ENCODE measurements at places on chromosomes 6 and 20.

- no peak for DNase-seq
Measured at GRCh38 chr6:13261464-13261994, 66.8 kb downstream of the TBC1D7 start.

GRCh38 chr6:127341471-127342202 lies 1.8 kb downstream of the ECHDC1 start:
- no peak for DNase-seq

DNA sequence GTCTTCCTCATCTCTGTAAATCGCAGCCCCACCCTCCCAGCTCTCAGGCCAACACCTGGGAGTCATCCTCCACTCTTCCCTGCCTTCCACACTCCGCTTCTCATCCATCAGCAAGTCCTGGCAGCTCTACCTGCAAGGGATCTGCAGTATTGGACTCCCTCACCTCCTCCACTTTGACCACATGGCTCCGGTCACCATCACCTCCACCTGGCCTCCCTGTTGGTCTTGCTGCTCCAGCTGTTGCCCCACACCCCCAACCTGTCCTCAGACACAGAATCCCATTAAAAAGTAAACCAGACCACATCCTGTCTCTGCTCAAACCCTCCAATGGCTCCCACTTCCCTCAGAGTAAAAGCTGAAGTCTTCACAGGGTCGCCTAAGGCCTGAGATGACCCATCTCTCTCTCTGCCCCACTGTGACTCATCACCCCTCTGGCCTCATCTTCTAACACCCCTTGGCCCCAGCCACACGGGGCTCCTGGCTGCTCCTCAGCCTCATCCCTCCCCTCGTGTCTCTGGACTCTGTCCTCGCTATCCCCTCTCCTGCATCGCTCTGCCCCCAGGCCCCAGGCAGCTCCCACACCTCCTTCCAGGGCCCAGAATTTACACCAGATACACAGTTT lies 185.1 kb upstream of the SULF2 start:
- DNase-seq = no peak

DNA sequence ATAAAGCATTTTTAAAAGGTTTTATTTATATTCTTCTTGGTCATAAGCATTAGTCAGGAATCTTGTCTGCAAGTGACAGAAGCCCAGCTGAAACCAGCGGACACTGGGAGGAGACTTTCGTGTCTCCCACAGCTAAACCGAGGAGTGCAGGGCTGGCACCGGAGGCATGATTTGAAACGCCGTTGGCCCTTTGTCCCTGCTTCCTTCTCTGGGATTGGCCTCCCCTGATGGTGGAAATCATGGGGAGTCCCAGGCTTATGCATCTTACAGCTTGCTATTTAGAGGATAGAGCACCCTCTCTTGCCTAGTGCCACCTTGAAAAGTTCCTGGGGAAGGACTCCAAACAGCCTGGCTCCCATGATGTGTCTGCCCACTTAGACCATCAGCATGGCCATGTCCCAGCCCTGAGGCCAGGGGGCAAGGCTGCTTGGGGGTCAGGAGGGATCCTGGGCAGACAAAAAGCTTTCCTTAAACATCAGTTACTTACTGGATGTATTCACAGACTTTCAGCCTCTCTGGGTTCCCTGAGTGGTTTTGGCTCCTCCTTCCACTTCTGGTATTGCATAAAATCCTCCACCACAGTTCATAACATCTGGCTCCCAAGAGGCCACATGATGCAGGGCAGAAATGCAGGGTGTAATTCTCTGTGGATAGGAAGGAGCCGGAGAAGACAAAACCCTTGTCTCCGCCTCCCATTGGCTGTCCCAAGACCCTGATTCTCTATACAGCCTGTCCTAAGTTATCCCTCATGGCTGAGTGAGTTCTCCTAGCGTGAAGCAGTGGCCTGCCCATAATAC lies 49.3 kb upstream of the INSM1 start:
- DNase-seq = no peak

DNA sequence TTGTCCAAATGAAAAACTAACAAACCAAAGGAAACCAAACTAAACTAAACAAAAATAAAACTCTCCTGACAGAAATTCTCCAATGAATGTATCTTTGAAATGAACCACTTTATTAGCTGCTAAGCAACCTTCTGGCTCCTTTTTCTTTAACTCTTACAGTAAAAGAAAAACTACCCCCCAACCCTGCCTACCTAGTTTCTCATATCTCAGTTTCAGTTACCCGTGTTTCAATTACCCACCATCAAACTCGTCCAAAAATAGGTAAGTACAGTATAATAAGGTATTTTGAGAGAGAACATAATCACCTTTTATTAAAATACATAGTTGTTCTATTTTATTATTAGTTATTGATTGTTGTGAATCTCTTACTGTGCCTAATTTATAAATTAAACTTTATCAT lies 177.4 kb upstream of the THEMIS start:
- DNase-seq = no peak

GRCh38 chr6:99602520-99603420 lies 3.9 kb upstream of the PRDM13 start:
- no peak for DNase-seq

GRCh38 chr6:39452306-39453145 lies 130.0 kb upstream of the KCNK16 start:
- peak; percentile 47 for DNase-seq

DNA sequence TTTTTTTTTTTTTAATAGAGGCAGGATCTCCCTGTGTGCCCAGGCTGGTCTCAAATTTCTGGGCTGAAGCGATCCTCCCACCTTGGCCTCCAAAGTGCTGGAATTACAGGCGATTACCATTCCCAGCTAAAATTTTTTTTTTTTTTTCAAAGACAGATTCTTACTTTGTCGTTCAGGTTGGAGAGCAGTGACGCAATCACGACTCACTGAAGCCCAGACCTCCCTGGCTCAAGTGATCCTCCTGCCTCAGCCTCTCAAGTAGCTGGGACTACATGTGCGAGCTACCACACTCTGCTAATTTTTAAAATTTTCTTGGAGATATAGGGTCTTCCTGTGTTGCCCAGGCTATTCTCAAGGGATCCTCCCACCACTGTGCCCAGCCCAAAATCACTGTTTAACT lies 58.0 kb upstream of the MYO6 start:
- no peak for DNase-seq

DNA sequence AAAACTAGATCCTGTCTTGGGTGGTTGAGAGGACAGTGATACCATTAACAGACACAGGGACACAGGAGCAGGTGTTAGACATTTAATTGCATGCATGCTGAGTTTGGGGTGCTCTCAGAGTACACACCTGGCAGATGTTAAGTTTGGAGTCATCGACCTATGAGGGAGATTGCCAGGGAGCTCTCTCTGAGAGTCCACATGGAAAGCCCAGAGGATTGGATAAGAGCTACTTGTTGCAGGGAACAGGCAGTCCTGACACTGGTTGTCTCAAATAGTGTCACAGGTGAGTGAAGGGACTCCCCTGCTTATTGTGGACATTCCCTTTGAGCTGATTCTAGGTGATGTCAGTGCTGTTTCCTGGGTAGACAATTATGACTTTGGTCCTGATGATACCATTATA lies 3.1 kb downstream of the ATRN start:
- no peak for DNase-seq

DNA sequence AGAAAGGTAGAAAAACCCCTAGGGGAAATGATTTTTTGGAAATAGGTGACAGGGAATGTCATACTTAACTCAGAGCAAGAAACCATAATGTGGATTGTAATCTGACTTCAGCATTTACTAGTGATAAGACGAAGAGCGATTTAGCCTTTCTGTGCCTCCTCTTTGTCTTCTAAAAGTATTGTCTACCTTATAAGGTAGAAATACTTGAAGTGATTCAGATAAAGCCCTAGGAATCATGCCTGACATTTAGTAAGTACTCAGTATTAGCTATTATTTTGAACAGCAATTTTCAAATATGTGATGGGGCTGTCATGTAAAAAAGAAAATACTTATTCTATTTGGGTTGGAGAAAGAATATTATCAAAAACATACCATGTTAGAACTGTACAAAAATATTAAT lies 525.9 kb upstream of the EYS start:
- DNase-seq = no peak

DNA sequence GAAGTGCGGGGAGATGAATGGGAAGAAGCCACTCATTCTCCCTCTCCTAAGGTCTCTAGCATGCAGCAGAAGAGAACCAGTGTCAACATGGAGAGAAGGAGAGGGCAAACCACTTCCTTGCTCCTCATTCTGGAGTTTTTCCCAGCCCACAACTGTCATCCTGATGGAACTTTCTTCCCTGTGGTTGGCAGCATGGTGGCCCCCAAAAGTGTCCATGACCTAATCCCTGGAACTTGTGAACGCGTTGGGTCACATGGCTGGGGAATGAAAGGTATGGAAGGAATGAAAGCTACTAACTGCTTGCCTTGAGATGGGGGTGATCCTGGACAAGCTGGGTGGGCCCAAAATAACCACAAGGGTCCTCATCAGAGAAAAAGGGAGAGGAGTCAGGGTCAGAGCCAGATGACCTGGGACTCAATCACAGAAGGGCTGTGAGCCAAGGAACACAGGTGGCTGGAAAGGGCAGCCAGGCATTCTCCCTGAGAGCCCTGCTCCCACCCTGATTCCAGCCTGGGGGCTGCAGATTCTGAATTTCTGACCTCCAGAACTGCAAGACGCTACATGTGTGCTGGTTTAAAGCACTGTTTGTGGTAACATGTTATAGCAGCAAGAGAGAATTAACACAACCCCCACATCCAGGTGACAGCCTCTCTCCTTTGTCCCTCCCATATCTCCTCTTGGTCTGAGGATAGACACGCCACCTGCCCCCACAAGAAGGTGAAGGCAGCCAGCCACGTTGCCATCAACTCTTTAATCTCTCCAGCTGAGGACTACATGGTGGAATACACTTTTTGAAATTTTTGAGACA lies 63.2 kb downstream of the PYGB start:
- peak; percentile 83 for DNase-seq

GRCh38 chr6:83536034-83536646 lies 23.8 kb downstream of the PRSS35 start:
- peak; percentile 48 for DNase-seq

DNA sequence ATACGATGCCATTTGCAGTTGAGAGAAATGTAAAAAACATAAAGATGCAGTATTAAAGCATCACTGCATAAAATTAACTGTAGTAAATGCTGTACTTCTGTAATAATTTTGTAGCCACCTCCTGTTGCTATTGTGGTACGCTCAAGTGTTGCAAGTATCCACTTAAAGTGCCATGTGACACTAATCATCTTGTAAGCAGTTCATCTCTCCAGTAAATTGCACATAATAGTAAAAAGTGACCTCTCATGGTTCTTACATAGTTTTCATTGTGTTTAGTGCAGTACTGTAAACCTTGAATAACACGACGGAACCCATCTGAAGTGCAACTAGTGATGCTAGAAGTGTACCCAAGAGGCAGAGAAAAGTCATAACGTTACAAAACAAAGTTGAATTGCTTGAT lies 190.1 kb upstream of the VGLL2 start:
- no peak for DNase-seq

DNA sequence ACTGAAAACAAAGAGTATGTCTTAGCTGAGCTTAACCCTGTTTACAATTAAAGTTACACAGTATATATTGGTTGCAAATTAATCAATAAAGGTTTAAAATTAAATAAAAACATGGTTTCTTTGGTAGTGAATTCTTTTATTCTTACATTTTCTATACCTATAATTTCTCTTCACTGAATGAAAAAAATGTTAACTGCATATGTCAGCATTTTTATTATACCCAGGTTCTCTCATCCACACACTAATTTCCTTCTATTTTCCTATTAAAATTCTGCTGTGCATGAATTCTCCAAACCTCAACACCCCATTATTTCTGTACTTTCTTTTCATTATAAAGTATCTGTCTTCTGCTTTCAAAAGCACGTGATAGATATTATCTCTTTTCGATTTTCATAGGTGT lies 91.9 kb downstream of the TBC1D32 start:
- DNase-seq = no peak

DNA sequence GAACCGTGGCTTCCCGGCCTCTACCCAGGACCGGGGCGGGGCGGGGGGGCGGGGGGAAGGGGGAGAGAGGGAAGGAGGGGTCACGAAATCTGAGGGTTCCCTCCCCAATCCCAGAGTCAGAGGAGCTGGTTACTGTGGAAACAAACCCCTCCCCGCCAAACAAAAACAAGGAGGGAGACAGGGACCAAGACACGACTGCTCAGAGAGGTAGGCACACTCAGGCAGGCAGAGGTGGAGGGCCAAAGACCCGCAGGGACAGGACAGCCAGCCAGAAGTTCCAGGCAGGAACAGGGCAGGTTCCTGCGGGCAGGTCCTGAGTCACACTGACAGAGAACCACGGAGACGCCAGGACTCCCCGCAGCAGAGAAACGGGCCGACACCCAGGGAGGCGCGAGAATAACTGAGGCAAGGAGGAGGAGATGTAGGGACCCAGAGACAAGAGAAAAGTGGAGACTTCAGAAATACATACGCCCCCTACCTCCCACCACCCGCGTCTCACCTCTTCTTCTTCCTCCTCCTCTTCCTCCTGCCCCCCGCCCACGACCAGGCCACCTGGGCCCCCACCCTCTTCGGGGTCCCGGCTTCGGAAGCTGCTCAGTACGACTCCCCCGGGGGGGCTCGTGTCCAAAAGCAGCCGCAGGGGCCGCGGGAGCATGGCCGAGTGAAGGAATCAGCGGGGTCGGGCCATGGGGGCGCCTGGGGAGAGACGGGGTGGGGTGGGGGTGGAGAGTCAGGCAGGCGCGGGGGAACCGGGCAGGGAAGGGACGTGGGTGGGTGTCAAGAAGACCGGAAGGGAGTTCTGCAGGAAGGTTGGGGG lies 578 bp downstream of the RGL2 start:
- DNase-seq = peak; percentile 90

DNA sequence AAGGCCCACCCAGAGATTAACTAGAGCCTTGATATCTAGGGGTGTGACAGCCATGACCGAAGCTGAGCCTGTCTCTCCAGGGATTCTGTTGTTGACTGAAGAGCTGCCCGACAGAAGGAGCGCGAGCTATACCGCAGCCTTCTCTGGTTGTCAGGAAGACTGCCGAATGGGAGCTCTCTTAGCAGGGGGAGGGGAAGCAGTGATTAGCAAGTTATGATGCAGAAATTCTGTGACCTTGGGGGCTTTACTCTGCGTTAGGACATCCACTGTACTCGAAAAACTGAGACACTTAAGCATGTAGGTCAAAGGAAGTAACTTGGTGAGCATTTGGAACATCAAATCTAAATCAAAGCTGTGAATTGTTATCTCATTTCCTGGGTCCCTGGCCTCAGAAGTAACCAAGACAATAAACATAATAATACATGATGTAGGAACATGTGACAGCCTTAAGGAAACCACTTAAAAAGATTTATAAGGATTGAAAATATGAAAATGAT lies 84.7 kb downstream of the MAP3K4 start:
- DNase-seq = no peak

- no peak for DNase-seq
Measured at GRCh38 chr20:51702556-51702955, 65.6 kb downstream of the ATP9A start.

- peak; percentile 63 for DNase-seq
Measured at GRCh38 chr6:169035385-169036240, 218.0 kb downstream of the THBS2 start.
